ENCODE measurements at places on chromosomes 3 and 15.

- DNase-seq, result no peak
Observed at GRCh38 chr15:37261685-37262084, 161.3 kb upstream of the MEIS2 start.

GRCh38 chr3:183626877-183627594 is 8.4 kb upstream of the KLHL24 start:
- no peak for DNase-seq

DNA sequence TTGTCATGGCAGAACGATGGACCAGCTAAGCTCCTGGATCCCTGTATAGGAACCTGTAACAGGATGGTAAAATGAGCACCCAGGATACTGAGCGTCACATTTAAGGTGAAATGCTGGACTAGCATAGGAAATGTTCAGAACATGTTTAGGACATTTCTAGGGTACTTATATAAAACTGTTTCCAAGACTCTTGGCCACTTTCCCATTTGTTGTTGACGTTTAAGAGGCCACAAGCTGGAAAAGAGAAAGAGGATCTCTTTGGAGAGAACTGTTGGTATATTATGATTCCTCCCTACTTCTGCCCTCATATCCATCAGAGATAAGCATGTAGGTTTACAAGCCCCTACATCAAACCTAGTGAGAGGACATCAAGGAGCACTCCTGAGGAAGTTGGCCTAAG is 57.5 kb downstream of the SCN11A start:
- DNase-seq, result no peak

- DNase-seq, result no peak
Observed at GRCh38 chr3:12648384-12648959, 15.4 kb downstream of the RAF1 start.

DNA sequence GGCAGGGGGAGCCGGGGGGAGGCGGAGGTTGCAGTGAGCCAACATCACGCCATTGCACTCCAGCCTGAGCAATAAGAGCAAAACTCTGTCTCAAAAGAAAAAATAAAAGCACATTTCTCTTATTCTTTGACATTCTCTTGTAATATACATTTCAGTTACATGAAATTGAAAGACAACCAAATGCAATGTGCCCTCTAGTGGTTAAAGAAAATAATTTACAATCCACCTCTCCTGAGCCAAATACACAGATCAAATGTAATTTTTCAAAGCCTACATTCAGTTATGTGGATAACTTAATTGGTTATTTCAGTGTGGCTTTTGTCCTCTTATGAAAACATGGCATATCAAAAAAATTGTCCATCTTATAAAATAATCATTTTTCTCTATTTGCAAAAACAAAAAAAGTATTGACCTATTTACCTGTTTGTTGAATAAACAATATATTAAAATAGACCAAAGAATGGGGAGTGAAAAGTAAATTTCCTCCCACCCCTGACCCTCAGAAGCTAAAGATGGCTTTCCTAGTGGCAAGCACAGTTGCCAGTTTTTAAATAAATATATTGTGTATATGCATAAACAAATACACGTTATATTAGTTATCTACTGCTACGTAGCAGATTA is 14.2 kb upstream of the U2SURP start:
- DNase-seq, result no peak

GRCh38 chr3:129705274-129705673 is 98.8 kb upstream of the PLXND1 start:
- DNase-seq, result no peak

DNA sequence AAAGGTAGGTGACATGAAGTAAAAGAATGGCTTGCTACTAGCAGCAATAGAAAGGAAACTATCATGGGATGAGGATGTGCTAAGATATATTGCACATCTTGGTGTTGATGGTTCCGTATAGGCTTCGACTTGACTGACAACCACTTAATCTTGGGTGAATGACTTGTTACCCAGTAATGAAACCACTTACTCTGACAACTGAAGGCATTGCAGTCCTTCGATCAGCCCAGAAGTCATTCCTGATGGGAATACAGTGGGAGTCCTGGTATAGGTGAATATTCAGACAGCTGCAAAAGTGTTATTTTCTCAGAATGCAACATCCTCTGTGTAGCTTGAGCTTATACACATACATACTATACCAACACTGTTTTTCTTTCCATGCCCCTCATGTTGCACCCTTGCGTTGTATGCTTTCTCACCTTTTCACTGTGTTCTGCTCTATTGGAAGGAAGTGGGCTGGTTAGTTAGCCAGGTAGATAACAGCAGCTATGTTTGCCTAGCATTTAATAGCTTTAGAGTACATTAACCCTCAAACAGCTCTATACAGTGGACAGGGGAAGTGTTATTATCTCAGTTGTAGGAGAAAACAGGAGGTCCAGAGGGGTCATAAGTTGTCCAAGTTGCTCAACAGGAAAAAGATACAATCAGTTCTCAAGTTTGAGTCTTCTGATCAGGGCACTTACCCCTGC is 376.5 kb downstream of the MFSD1 start:
- no peak for DNase-seq

DNA sequence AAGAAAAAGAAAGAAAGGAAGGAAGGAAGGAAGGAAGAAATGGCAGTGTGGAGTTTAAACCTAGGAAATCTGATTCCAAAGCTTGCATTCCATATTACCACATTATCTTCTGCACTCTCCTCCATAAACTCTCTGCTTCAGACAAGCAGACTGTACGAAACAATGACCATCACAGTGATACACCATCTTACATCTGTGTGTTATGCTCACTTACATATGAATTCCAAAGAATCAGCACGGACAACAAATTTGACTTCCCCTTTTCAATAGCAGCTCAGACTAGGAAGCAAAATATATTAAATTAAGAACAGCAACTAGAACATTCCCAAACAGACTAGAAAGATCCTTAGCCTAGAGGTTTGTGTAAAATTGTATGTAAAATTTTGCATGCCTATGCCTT is 18.0 kb upstream of the PPM1L start:
- no peak for DNase-seq

GRCh38 chr15:57705746-57706404 is 639 bp upstream of the POLR2M start:
- DNase-seq, result no peak

DNA sequence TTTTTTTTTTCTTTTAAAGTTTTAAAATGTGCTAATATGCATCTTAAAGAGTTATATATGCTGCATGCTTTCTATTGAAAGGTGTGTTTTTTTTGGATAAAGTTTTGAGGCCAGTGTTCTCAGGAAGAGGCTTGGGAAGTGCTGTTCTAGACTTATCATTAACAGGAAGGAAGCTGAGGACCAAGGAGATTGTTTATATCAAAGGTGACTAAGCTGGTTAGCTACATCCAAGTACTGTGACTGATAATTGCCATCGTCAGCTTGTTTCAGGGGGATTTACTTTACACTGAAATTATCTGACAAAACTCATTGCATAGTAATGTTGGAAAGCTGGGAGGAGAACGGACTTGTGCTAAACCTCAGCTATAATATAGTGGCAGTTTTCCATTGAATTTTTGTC is 36.3 kb upstream of the UTS2B start:
- no peak for DNase-seq

DNA sequence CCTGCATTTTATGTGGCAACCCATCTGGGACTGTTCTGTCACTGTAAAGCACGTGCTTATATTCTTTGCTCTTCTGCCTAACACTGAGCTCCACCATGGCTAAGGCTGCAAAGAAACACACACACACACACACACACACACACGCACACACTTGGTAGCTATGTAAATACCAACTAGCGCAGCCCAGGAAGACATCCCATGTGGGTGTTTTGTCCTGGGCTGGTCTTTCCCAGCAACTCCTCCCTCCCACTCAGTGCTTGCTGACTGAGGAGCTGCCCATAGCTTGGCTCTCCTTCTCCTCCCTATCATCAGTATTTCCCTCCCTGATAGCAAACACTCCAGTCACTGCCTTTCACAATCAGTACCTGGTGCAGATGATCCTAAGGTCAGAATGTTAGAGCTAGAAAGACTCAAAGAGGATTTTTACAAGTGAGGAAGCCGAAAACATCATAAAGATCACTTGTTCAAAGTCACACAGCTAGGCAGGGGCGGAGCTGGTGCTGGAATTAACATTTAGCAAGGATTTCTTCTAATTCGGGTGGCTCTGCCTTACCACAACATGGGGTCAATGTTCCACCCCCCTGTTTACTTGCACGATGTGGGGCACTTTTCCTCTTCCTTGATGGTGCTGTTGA is 377.1 kb upstream of the TBL1XR1 start:
- DNase-seq, result peak; percentile 84
